Activated CD8-positive, alpha-beta memory T cell treated with anti-CD3 and anti-CD28 coated beads for 4 hours (primary cell): ENCODE measurements at places on chromosomes 3 and 15.

GRCh38 chr3:112096176-112096575 is 10.0 kb downstream of the C3orf52 start:
- no peak for DNase-seq

- DNase-seq: peak; percentile 74
Measured at GRCh38 chr3:48435774-48436476, 4.0 kb downstream of the CCDC51 start.

DNA sequence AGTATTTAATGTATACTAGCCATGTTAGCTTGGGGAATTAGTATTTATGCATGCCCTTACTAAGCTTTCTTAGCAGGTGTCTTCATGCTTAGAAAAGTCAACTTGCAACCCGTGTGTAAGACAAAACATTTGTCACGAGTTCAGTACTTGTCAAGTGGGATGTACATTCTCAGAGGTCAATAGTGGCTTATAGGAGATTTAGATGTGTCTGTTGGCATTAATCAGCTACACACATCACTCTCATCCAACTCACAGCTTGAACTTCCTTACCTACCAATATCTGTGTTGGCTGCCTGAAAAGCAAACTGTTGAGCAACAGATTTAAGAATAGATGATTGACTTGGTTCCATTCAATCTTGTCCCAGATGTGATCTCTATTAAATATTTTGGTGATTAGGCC is 109.5 kb downstream of the ROBO2 start:
- no peak for DNase-seq

DNA sequence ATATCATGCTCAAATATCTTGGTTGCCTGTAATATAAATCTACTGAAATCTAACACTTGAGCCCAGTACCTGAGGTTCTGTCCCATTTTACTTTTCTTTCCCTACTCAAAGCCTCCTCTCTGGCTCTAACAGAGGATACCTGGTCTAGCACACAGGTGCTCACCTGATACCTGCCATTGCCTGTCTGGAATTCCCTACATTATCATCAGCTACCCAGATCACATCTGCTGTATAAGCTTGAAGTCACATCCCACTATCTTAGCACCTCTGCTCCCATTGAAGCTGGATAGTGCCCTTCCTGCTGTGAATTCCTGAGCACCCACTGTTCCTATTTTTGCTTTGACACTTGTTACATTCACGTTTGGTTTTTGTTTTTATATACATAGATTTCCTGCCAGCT is 30.5 kb downstream of the GYG1 start:
- no peak for DNase-seq

- DNase-seq: no peak
Measured at GRCh38 chr15:79474252-79474651, 42.1 kb downstream of the MINAR1 start.

DNA sequence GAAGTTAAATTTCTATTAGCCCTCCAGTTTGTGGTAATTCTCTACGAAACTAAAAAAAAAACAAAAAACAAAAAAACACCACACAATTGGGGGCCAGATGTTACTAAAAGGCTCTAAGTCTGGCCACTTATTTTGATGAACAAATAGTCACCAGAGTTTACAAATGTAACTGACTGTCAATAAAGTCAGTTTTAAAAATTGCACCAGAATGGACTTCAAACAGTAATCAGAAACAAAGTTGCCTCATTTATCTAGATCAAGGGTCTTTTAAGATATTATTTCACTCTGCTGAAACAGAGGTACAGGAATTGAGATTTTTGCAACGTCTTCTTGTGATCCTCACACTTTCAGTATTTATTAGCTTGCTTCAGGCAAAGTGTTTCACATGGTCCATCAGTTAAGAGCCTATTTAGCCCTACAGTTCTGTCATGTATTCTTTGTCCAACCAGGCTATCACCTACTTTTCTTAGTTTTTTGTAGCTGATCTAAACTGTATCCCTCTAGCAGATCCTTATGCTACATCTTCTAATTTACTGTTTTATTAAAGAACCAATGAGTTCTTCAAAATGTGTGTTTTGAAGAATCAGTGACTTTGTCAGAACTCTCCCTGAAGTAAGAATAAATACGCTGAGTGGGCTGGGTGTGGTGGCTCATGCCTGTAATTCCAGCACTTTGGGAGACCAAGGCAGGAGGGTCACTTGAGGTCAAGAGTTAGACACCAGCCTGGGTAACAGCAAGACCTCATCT is 74.7 kb downstream of the ANKRD28 start:
- DNase-seq: no peak

GRCh38 chr3:179687967-179688535 is 35.2 kb downstream of the USP13 start:
- no peak for DNase-seq

DNA sequence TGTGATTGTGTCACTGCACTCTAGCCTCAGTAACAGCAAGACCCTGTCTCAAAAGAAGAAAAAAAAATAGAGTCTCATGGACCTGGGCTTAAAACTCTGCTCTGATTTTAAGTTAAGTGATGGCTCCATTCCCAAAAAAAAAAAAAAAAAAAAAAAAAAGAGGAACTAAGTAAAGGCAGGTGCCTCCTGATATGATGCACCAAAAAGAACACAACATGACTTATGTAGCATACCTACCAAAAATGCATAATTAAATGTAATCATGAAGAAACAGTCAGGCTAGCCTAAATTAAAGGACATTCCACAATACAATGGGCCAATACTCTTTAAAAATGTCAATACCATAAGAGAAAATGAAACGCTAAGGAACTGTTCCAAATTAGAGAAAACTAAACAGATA is 5.4 kb upstream of the IREB2 start:
- no peak for DNase-seq

DNA sequence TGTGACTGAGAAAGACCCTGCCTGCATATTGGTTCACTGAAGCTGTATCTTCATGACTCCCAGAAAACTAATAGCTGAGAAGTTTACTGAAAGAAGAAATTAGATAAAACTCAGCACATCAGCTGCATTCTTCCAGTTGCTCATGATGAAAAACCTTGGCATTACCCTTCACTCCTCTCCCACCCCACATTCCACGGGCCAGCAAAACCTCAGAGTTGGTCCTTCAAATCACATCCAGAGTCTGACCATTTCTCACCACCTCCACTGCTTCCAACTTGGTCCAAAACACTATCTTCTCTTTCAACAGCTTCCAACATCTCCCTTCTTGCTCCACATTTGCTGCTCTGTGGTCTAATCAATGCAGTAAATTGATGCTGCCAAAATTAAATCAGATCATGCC is 97.1 kb downstream of the CD47 start:
- DNase-seq: no peak

GRCh38 chr15:67771189-67771800 is 54.0 kb upstream of the SKOR1 start:
- DNase-seq: no peak

- no peak for DNase-seq
Measured at GRCh38 chr15:64525828-64526530, 65.6 kb downstream of the ZNF609 start.

- DNase-seq: no peak
Measured at GRCh38 chr3:79326642-79327041, 441.2 kb downstream of the ROBO1 start.

- DNase-seq: no peak
Measured at GRCh38 chr3:41579861-41580260, 380.6 kb downstream of the CTNNB1 start.

GRCh38 chr3:37014620-37015019 is 21.3 kb downstream of the MLH1 start:
- no peak for DNase-seq

- DNase-seq: no peak
Measured at GRCh38 chr3:28301688-28302087, 46.8 kb upstream of the ZCWPW2 start.

DNA sequence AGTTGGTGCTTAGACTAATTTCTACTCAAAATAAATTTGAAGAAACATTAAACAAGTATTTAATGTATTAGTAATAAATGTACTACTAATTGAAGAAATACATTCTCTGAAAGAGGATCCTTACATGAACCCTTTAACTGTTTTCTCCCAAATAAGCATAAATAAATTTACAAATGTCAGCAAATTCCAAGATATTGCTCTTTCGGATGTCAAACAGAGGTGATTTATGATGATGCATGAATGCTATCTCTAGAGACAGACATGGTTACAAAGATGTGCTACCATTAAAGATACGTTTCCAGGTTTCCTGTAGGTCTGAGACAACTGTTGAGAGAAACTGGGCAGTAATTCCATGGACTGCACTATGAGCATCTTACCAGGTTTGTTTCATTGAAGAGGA is 629 bp downstream of the GABRR3 start:
- no peak for DNase-seq

- no peak for DNase-seq
Measured at GRCh38 chr15:78915341-78916087, 29.3 kb downstream of the CTSH start.

- no peak for DNase-seq
Measured at GRCh38 chr15:52103217-52104207, 9.1 kb downstream of the BCL2L10 start.

GRCh38 chr15:81880314-81880713 is 165.5 kb downstream of the MEX3B start:
- no peak for DNase-seq

DNA sequence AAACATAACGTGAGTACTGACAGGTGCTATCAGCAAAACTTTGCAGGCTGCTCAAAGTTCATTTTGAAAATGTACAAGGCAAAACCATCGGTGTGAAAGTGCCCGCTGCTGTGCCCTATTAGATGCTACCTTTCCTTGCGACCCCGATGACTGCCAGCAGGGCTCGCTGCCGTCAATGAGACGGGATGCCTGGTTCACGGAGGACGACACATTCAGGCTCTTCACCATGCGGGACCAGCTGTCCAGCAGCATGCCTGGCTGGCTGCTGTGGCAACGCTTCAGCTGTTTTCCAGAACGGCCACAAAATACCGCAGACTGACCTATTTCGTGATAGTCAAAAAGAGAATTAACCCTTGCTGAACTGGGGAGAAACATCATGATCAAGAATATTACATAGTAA is 92.7 kb upstream of the OCA2 start:
- no peak for DNase-seq

DNA sequence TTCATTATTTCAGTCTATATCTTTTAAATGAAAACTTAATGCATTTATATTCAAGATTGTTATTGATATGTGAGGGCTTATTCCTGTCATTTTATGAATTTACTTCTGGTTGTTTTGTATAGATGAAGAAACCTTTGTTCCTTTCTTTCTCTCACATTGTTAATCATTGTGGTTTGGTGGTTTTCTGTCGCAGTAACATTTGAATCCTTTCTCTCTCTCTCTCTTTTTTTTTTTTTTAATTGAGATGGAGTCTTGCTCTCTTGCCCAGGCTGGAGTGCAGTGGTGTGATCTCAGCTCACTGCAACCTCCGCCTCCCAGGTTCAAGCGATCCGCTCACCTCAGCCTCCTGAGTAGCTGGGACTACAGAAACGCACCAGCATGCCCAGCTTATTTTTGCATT is 22.1 kb downstream of the AGBL1 start:
- no peak for DNase-seq

- DNase-seq: no peak
Measured at GRCh38 chr3:114005481-114005880, 50.8 kb downstream of the CCDC191 start.

DNA sequence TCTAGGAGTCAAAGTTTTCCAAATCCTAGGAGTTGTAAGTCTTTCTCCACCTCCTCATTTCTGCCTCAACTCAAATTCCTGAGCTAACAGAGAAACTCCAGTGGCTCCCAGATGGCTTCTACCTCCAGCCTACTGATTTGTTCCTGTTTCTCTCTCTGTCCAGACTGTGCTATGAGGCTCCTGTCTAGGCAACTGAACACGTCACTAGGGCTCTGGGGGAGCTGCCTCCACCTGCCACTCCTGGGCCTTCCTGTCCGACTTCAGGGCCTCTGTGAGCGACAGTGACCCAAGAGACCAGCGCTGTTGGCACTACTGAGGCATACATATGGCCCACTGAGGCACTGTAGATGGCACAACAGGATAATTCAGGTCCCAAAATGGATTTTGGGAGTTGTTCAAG is 71.4 kb downstream of the EXOG start:
- DNase-seq: no peak

DNA sequence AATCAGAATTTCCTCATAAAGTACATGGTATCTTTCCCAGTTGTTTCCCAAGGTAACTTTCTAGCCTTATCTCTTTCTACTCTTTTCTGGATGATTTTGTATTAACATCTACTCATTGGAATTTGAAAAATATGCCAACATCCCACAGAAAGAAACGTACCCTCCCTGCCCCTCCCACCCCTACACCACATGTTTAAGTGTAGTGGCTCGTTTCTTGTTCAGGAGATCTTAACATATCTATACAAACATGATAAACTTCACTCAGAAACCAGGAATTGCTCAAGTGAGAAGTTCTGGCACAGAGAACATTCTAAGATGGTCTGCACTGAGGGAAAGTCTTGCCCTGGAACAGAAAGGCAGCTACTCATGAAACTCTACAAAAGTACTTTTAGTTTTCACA is 404.7 kb downstream of the SOX2 start:
- no peak for DNase-seq

GRCh38 chr3:195095035-195095703 is 175.8 kb downstream of the XXYLT1 start:
- no peak for DNase-seq

DNA sequence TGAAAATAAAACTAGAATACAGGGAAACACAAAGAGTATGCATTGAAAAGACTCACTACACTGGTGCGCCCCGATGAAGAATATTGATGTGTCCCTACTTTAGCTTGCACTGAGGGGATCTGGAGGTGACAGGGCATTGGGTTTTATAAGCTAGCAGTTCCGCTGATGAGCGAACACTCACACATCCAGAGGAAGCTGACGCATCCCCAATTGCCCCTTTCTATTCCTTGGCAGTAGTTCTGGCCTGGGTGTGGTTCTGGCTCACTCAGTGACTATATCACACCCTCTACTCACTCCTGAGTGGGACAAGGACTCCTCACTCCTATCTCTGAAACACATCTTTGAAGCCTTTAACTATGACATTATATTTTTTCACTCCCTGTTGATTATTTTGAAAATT is 71.0 kb downstream of the B3GNT5 start:
- DNase-seq: no peak

GRCh38 chr3:32780735-32781210 is 37.0 kb upstream of the TRIM71 start:
- no peak for DNase-seq

- DNase-seq: no peak
Measured at GRCh38 chr3:140933552-140933951, 8.1 kb upstream of the SLC25A36 start.

GRCh38 chr3:153171918-153172317 is 9.9 kb downstream of the RAP2B start:
- no peak for DNase-seq

- DNase-seq: no peak
Measured at GRCh38 chr15:78265752-78266224, 1.4 kb downstream of the DNAJA4 start.
